ENCODE measurements at places on chromosomes 3 and 15.

DNA sequence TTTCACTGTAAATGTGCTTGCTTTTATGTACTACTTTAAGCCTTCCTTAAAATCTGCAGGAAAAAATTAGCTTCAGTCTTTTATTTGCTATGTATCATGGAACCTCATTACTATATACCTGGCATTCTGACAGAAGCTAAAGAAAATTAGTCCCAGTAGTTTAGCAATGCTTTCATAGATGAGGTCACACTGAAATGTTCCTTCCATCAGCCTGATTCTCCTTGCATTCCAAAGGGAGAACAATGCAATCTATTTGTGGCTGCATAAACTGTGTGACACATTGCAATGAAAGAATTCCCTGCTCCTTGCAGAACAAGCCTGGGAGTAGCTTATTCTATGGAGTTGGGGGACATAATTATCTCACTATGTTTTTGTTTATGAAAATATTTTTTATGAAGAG is 691.5 kb upstream of the ARPP21 start:
- no peak for DNase-seq

- DNase-seq = no peak
These were observed 88.7 kb downstream of the DHX30 start for GRCh38 chr3:47891613-47892005.

- DNase-seq = no peak
These were observed 4.4 kb upstream of the CLEC3B start for GRCh38 chr3:45021524-45022297.

DNA sequence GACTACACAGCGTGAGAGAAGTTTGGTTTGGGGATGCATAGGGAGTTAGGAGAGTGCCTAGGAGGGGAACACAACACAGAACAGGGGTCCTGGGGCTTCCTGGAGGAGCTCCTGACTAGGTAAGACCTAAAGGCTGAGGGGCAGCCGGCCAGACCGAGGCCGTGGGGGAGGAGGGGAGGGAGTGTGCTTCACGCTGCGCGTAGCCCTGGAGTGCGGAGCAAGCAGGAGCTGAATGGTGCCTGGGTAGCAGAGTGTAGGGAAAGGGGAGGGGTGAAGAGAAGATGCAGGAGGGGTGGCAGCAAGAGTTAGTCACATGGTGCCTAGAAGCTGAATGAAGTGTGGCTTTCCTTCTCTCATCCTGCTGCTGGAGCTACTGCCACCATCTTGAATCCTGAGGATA is 32.4 kb upstream of the HHATL start:
- no peak for DNase-seq

DNA sequence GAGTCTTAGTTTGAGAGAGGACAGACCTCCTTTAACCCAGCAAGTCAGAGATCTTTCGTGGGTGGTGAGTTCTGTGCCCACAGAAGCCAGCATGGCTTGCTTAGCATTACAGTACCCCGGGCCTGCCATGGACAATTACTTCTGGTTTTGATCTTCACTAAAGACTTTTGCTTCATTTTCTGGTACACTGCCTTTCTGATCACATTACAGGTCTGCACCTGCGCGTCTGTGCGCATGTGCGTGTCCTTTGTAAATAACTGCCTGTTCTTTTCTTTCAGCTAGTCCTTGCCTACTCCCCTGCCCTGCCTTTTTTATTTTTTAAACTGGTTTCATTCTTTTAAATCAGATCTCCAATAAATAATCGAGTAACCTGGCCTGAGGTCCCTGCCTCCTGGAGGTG is 57.1 kb upstream of the CMTM8 start:
- DNase-seq = no peak

DNA sequence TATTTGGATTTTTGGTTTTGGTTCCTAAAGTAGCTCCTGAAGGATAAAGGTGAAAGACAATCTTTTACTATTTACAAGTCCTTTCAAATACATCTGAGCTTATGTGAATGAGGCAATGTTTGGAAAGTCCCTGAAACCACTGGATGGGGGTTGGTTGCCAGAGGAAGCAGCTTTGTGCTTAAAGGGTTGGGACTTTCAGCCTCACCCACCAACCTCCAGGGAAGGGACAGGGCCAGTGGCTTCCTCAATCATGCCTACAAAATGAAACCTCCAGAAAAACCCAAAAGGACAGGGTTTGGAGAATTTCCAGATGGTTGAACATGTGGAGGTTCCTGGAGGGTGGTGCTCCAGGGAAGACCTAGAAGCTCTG is 20.9 kb upstream of the ABHD17C start:
- DNase-seq = no peak

GRCh38 chr15:68025835-68026424 is 28.2 kb upstream of the PIAS1 start:
- no peak for DNase-seq

DNA sequence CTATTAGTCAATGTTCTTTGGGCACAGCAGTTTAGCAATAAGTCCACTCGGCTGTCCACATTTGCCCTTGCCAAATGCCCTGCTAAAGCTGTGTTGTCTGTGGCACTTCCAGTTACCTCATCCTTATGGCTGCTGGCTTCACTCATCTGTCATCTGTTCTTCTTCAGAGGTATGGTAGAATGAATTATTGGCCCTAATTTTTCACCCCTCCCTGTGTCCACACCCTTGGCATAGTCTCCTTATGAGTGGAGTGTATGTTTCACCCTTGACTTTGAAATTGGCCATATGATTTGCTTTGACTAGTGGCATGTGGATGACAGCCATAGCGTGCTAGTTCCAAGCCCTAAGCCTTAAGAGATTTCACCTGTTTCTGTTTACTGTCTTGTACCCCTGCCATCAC is 72.1 kb upstream of the EPHB1 start:
- DNase-seq = no peak

GRCh38 chr3:4577721-4578120 is 84.6 kb downstream of the ITPR1 start:
- no peak for DNase-seq

DNA sequence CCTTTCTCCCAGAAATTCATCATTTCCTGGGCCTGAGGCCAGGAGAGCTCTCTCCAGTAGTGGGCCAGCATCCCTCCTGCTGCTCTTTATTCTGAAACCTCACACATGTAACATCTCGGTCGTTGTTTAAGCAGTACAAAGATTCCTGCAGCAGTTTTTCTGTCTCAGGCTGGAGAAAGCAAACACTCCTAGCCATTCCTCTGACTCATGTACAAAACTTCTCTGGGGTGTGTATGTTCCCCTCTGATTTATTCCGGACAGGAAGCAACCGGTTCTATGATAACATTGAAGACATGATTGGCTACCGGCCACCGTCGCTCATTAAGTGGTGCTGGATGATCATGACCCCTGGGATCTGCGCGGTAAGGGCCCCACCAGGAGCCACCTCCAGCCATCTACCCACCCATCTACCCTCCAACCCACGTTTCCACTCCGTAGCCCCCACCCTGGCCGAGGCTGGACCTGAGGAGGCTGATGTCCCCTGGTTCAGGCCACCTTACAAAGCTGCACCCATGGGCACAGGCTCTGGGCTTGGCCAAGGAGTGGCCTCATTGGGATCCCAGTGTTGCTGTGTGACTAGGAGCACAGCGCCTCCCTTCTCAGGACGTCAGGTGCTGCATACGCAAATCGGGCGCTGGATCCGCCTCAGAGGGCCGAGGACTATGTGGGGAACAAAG is 58.6 kb upstream of the SLC6A1 start:
- no peak for DNase-seq

- no peak for DNase-seq
These were observed 28.3 kb upstream of the TMEM42 start for GRCh38 chr3:44833394-44833793.

- DNase-seq = no peak
These were observed 336.0 kb upstream of the TRIM42 start for GRCh38 chr3:140341817-140342403.

- no peak for DNase-seq
These were observed 587.9 kb downstream of the GBE1 start for GRCh38 chr3:81173514-81173913.

DNA sequence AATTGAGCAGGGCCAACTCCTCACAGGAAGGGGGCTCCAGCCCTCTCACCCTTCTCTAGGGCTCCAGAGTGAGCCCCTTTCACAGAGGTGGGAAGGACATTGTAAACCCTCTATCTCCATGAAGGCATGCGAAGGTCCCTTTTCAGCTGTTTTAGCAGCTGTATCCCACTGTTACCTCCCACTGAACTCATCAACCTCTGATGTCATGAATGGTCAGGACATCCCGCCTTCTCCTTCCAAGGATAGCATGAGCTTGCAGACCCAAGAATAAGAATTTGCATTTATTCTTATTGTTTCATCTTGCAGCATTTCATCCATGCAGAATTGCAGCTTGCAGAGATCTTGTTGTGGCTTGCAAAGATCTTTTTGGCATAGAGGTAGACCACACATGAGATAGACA is 24.3 kb upstream of the FGD5 start:
- DNase-seq = no peak

DNA sequence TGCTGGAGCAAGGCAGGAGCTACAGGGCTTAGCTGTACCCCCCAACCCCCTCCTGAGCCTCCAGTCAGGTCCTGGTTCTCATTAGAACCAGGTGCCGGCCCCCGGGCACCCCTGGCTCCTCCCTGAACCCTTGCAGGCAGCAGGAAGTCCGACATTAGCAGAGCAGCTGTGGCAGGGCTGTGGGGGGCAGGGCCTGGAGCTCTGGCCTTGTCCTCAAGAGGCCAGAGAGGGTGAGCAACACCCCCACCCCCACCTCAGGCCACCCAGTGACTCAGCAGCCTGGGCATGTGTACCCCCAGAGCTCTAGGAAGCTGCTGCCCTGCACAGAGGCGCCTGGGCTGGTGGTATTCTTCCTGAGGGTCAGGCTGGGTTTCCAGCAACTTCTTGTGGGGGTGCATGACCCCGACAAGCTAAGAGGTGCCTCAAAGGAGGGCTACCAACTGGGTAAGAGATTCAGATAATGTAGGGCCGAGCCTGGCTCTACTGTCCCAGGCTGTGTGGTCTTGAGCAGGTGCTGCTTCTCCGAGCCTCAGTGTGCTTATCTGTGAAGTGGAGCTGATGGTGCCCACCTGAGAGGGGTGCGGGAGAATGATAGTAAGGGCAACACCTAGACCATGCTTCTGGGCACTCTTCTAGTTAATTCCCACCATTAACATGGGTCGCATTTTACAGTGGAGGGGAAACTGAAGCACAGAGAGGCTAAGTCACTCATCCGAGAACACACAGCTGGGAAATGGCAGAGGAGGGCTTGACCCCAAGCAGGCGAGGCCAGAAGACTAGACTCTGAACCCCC is 16.0 kb downstream of the H1-8 start:
- DNase-seq = no peak

DNA sequence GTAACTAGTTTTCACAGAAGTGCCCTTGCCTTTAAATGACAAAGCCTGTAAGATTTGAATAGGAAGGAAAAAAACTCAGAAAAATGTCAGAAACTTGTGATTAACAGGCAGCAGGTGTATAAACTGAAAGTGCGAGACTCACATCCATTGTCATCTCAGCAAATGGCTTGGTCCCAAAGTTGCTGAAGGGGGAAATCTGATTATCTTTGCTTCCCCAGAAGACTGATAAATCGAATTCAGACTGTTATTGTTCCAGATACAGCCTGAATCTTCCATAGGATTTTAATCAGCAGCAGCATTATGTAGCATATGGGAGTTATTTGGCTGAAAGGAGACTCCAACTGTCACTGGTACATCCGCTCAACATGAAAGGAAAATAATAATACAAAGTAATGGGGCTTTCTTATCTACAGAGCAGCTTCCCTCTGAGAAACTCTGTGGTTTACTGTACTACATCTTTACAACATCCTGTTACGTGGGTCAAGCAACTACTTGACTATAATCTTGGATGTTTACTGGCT is 550.4 kb upstream of the CCDC54 start:
- DNase-seq = no peak

- DNase-seq = peak; percentile 72
These were observed 28.4 kb upstream of the SMAD6 start for GRCh38 chr15:66673410-66674322.

- no peak for DNase-seq
These were observed 139.7 kb upstream of the CFAP20DC start for GRCh38 chr3:59189526-59189925.

- no peak for DNase-seq
These were observed 67.3 kb downstream of the ATG7 start for GRCh38 chr3:11339541-11339940.

DNA sequence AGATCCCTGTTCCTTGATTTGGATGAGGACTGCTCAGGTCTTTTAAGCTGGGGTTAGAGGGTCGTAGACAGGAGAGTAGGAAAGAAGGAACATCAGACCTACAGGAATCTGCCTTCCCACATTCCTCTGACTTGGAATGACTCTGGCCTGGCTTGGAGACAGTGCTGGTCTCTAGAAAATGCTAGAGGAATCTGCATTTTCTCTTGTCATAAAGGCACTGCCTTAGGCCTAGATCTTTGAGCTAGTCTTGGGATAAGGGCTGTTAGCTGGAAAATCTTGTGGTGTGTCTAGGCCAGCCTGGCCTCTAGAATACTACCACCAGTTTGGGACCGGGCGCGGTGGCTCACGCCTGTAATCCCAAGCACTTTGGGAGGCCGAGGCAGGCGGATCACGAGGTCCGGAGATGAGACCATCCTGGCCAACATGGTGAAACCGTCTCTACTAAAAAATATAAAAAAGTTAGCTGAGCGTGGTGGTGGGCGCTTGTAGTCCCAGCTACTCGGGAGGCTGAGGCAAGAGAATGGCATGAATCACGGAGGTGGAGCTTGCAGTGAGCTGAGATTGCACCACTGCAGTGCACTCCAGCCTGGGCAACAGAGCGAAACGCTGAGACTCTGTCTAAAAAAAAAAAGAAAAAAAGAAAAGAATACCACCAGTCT is 17.3 kb upstream of the BSN start:
- DNase-seq = no peak

- no peak for DNase-seq
These were observed 334.8 kb downstream of the NAALADL2 start for GRCh38 chr3:175193815-175194518.

- DNase-seq = no peak
These were observed 205.0 kb downstream of the LPP start for GRCh38 chr3:188358787-188359493.

DNA sequence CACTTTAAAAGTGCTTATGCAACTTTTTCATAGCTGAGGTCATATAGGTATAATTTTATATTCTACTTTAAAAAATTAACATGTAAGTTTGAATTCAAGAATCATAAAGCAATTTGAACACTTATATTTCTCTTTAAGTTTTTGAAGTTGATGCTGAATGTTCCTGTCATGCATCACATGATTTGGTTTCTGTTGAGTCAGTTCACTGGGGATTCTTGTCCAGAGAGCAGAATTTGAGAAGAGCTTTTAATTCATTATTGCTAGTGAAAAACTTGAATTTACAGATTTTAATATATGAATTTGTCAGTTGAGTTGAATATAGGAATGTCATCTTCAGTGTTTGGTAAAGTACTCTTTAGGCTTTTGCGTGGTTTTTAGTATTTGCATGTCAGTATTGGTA is 7.9 kb downstream of the SLC25A26 start:
- no peak for DNase-seq

All from stimulated activated CD8-positive, alpha-beta memory T cell treated with anti-CD3 and anti-CD28 coated beads, Interleukin-4, amount 100 ng/mL, for 48 hours (primary cell).